ENCODE measurements at places on chromosomes 3 and 15. TPM values are rescaled to one million over a fixed set of nuclear protein-coding genes. Genes with fewer than 3 reads are reported as not detected.

TGM4 gene
- under 0.01 TPM for total RNA-seq

ST3GAL6 gene
- 1.3 TPM for total RNA-seq

OR5K4 gene
- not detected for total RNA-seq

GNAI2 gene
- 296 TPM for total RNA-seq

CEP19 gene
- total RNA-seq, result 2.5 TPM

TIGIT gene
- not detected for total RNA-seq

FBXL22 gene
- 0.16 TPM for total RNA-seq
